ENCODE measurements at places on chromosomes 1 and 21. TPM values are rescaled to one million over a fixed set of nuclear protein-coding genes. Genes with fewer than 3 reads are reported as not detected.

VCAM1 gene
- 19.9 TPM for total RNA-seq

OR10Z1 gene
- total RNA-seq = not detected

XCL1 gene
- total RNA-seq = not detected

CFHR2 gene
- not detected for total RNA-seq

ARTN gene
- total RNA-seq = 0.49 TPM

EPB41 gene
- total RNA-seq = 36.4 TPM

ATP6V1G3 gene
- total RNA-seq = not detected

PTGER3 gene
- total RNA-seq = 1.2 TPM

SPRR2D gene
- not detected for total RNA-seq

LRRC53 gene
- total RNA-seq = under 0.01 TPM

DPT gene
- total RNA-seq = 0.49 TPM

APH1A gene
- 44.0 TPM for total RNA-seq

FCGR1A gene
- total RNA-seq = 2.7 TPM

RAB7B gene
- total RNA-seq = 0.49 TPM

CFHR3 gene
- total RNA-seq = not detected

UBXN10 gene
- total RNA-seq = 3.7 TPM

All from temporal lobe (tissue), 4 donors.